ENCODE measurements at places on chromosomes 5 and 9.

DNA sequence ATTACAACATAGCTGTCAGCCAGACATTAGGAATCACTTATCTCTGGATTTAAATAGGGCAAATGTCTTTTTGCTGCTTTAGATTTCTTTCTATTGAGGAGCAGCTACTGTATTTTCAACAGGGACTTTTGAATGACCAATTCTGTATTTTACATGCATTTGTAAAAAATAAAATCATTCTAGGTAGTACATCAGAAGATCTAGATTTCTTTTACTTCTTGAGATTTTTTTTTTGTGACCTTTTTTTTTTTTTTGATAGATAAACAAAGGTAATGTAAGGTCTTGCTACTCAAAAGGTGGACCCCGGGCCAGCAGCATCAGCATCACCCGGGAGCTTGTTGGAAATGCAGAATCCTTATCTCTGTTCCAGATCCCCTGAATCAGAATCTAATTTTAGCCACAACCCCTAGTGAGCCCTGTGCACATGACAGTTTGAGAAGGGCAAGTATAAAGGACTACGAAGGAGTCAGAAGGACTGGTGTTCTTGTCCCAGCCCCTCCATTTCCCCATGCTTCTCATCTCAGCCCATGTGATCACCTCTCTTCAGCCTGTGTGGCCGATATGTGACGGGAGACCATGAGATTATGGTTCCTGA, 37.7 kb upstream of the CKMT2 start:
- no peak for DNase-seq

- DNase-seq = peak; percentile 90
Observed at GRCh38 chr5:134524272-134524825, 1.1 kb upstream of the JADE2 start.

DNA sequence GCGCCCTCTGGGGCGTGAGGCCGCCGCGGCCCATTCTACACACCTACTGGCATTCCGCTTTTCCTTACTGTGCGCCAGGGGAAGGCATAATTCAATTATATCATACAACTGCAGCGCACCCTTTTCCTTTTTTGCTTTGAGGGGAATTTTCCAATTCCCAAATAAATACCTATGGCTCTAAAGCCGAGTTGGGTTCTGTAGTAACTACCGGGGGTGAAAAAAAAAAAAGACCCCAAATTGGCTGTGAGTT, 34.1 kb upstream of the NFIB start:
- no peak for DNase-seq

- DNase-seq = no peak
Observed at GRCh38 chr5:131550606-131551005, 84.4 kb downstream of the RAPGEF6 start.
